Glutamatergic neuron (in vitro differentiated cells): ENCODE measurements at places on chromosomes 4 and X. TPM values are rescaled to one million over a fixed set of nuclear protein-coding genes. Genes with fewer than 3 reads are reported as not detected.

DNA sequence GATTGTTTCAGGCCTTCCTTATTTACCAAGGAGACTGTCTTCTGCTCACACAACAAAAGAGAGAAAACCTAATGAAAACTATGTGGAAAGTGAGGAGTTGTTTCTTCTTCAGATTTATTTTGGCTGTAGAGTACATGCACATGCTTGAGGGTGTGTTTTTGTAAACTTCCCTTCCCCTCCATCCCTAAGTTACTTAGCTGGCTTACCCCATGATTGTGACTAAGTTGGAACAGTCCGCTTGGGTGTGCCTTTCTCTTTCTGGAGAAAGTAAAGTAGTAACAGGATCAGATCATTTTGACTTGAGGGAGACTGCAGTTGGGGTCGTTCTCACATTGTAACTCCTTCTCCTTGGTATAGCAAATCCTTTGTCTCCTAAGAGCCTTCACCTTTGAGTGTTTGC, 155.9 kb downstream of the RTL9 start:
- DNase-seq: no peak

- peak; percentile 54 for DNase-seq
Measured at GRCh38 chrX:25968920-25969319, 169.2 kb upstream of the MAGEB18 start.

DNA sequence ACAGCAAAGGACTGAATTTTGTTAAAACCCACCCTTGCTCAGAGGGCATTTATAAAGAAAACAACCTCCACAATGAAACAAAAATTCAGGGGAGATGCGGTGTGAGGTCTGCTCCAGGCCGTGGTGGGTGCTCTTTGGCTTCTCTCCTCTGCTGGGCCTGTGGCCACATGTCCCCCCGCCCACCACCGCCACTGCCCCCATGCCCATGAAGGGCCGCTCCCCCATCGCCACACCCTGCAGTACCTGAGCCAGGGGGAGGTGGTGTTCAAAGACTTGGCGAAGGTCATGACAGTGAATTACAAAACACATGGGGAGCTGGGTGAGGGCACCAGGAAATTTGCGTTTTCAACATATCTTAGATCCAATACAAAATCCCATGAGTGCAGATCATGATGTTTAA, 14.2 kb upstream of the CFAP299 start:
- no peak for DNase-seq

DNA sequence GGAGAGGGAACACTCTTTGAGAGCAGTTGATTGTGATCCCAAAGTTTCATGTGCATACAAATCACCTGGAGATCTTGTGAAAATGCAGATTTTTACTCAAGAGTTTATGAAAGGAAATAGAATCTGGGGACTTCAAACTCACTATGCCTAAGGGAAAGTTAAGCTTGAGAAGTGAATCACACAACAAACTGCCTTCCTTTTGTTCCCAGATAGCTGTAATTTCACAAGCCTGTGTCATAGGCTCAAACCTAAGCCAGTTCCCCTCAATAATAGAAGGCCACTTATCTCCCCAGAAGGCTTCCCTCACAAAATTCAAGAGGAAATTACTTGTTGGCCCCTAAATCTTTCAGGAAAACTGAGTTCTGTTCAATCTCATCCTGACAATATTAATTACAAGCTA, 132.8 kb upstream of the MAGEB16 start:
- no peak for DNase-seq

GRCh38 chr4:40559585-40560465, 69.8 kb downstream of the RBM47 start:
- no peak for DNase-seq

DNA sequence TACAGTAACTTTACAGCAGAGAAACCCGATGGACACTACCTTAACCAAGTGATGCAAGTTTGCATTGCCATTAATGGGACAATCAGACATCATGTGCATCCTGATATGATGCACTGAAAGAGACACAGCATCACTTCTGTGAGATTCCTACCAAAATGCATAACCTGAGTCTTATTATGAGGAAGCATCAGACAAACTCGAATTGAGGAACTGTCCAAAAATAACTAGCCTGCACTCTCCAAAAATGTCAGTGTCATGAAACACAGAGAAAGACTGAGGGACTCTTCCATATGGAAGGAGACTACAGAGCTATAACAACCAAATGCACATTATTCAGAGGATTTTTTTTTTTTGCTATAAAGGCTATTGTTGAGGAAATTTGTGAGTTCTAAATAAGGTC, 66.6 kb upstream of the IQSEC2 start:
- DNase-seq: no peak

- no peak for DNase-seq
Measured at GRCh38 chr4:80926891-80927290, 103.6 kb upstream of the BMP3 start.

TRPC5OS gene
- not detected for total RNA-seq
